ENCODE measurements at places on chromosomes 1 and 21. TPM values are rescaled to one million over a fixed set of nuclear protein-coding genes. Genes with fewer than 3 reads are reported as not detected.

Gene PPFIA4
- 0.17 TPM for total RNA-seq

Gene PRAMEF12
- not detected for total RNA-seq

Gene KCNJ6
- total RNA-seq, result not detected

Gene RCSD1
- 49.2 TPM for total RNA-seq

Gene CHODL
- total RNA-seq, result not detected

Gene ELAPOR1
- 0.37 TPM for total RNA-seq

Gene CLCA4
- total RNA-seq, result not detected

Gene RYR2
- total RNA-seq, result 0.09 TPM

Gene PDZK1
- total RNA-seq, result 0.34 TPM

Gene C1orf94
- not detected for total RNA-seq

Gene NR0B2
- total RNA-seq, result not detected

Gene KHDC4
- total RNA-seq, result 32.8 TPM
